Right cardiac atrium (tissue), 5 donors: ENCODE measurements at places on chromosomes 3 and 15. TPM values are rescaled to one million over a fixed set of nuclear protein-coding genes. Genes with fewer than 3 reads are reported as not detected.

- no peak for DNase-seq
These were observed 182.7 kb downstream of the MEIS2 start for GRCh38 chr15:36917411-36918267.

The CKMT1B gene
- 0.70 TPM for total RNA-seq

The FGF7 gene
- total RNA-seq, result 39.7 TPM

The SLC28A2 gene
- not detected for total RNA-seq

GRCh38 chr3:128167973-128168674 is 14.8 kb downstream of the EEFSEC start:
- no peak for DNase-seq

The LRRIQ4 gene
- total RNA-seq, result not detected

The TRH gene
- total RNA-seq, result not detected

- peak; percentile 73 for DNase-seq
These were observed 73.5 kb downstream of the EPHB3 start for GRCh38 chr3:184635126-184635525.

- no peak for DNase-seq
These were observed 48.3 kb downstream of the GABRB3 start for GRCh38 chr15:26724381-26725150.

GRCh38 chr15:89332446-89332845 is 2.2 kb downstream of the POLG start:
- no peak for DNase-seq

DNA sequence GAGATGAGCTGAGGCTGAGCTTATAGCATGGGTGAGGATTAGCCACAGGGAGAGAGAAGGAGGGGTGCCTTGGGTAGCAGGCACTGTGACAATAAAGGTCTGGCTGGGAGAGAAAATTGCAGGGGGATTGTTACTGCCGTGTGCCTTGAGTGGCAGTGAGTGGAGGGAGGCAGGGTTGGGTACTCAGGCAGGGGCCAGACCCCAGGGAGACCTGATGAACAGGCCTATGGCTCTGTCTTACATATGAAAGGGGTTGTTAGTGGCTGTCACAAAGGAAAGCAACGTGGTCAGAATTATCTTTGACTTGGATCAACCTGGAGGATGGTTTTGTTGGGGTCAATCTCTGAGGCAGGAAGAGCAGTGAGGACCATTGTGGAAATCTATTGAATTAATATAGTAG is 84.5 kb downstream of the LRTM1 start:
- DNase-seq, result no peak

DNA sequence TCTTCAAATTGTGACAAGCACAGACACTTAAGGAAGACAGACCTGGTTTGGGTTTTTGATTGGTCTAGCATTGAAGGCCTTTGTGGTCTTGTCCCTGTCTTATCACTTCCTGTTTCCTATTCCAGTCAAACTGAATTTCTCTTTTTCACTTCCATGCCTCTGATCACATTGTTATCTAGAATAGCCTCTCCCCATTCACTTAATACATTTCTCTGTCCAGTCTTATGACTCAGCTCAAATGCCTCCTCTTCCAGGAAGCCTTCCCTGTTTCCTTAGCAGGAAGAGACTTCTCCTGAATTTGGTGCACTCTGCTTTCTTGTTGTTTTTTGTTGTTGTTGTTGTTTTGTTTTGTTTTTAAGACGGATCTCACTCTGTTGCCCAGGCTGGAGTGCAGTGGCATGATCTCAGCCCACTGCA is 45.5 kb downstream of the LIMD1 start:
- DNase-seq, result no peak

DNA sequence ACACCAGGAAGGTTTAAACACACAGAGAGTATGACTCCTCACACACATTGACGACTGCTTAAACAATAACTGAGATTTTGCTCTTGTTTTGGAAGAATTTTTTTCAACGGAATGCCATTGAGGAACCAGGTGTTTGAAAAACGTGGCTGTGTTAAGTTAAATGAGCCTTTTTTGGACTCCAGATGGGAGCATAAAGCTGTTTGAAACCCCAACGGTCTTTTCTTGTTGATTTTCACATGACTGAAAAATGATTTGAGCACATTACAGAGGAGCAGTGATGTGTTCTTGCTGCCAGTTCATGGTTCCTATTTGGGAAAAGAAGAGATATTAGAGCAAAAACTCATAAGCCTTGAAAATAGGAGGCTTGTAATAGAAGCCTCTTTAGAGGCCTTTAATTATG is 97.8 kb upstream of the SELENOK start:
- DNase-seq, result no peak

- no peak for DNase-seq
These were observed 452.5 kb downstream of the RAP2B start for GRCh38 chr3:153614563-153614962.

- DNase-seq, result no peak
These were observed 1080.8 kb downstream of the TUSC7 start for GRCh38 chr3:117790235-117790987.

GRCh38 chr15:83115410-83115809 is 8.0 kb downstream of the TM6SF1 start:
- no peak for DNase-seq

- DNase-seq, result no peak
These were observed 775 bp upstream of the MAPK6 start for GRCh38 chr15:52018244-52018643.

The ISG20 gene
- 3.4 TPM for total RNA-seq

DNA sequence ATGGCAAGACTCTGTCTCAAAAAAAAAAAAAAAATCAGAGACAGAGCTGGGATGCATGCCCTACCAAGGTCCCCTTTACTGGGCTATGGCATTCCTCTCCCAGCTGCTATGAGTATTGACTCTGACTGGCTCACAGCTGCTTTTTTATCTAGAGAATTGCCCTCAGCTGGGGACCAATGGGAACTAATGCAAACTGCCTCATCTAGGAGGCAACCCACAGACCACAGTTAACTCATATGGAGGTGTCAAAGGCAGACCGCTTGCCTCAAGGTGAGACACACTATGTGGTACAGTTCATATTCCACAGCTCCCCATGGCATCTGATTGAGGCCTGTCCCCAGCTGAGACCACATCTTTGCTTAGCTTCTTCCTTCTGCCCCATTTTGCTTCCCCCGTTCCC is 183.5 kb upstream of the EOMES start:
- DNase-seq, result no peak

- DNase-seq, result peak; percentile 50
These were observed 21.4 kb downstream of the ZDHHC19 start for GRCh38 chr3:196189566-196190347.

GRCh38 chr3:184380627-184381260 is 890 bp downstream of the CHRD start:
- DNase-seq, result no peak

DNA sequence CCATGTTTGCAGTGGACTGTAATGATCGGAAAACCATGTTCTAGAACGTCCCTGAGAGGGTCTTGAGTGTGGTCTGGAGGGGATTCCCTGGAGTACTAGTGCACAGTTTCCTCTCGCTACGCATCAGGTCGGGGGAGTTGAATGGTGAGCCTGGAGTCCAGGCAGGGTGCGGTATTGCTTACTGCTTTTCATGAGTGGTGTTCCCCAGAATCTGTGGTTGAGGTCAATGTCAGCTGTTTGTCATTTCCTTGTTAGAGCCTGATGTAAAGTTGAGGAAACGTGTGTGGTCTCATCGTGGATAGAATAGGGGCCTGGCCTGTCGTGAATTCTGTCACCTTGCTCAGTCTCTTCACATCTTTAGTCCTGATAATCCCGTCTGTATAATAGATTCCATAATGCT is 328.2 kb upstream of the LRRFIP2 start:
- no peak for DNase-seq

DNA sequence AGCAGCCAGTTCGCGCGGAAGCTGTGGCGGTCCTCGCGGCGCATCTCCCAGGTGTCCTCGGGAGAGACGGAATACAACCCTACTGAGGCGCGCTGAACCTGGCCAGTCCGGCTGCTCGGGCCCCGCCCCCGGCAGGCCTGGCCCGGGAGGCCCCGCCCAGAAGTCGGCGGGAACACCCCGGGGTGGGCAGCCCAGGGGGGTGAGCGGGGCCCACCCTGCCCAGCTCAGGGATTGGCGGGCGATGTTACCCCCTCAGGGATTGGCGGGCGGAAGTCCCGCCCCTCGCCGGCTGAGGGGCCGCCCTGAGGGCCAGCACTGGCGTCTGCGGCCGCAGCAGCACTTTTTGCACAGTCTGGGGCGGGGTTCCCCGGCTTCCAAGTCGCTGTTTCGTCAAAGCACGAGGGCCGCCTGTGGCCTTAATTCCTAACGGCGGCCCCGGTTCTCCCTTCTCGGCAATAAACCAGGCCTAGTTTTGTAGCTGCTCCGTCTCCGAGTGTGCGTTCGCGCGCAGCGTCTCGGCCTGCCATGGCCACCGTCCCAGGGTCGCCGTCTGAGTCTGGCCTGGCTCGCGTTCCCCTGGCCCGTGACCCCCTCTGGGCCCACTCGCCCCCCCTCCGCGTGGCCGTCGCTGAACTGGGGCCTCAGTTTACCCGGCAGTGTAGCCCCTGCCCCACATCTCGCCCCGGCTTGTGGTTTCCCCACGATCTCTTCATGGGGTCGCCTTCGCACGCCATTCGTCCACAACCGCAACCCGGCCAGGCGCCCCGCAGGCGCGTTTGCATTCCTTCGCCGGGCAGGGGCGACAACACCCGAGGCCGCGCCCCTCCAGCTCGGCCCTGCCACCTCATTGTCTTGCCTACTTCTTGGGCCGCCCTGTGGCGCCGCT is 30.0 kb downstream of the NBEAL2 start:
- DNase-seq, result peak; percentile 96

The LINGO1 gene
- total RNA-seq, result 12.1 TPM

The FRG2C gene
- not detected for total RNA-seq

The MORC1 gene
- total RNA-seq, result not detected

- no peak for DNase-seq
These were observed 22.1 kb downstream of the PRICKLE2 start for GRCh38 chr3:64203216-64203615.

- no peak for DNase-seq
These were observed 200.7 kb downstream of the RPLP1 start for GRCh38 chr15:69653306-69653705.

The SCG5 gene
- 0.37 TPM for total RNA-seq

The DHX30 gene
- 46.3 TPM for total RNA-seq

The RETNLB gene
- total RNA-seq, result not detected

DNA sequence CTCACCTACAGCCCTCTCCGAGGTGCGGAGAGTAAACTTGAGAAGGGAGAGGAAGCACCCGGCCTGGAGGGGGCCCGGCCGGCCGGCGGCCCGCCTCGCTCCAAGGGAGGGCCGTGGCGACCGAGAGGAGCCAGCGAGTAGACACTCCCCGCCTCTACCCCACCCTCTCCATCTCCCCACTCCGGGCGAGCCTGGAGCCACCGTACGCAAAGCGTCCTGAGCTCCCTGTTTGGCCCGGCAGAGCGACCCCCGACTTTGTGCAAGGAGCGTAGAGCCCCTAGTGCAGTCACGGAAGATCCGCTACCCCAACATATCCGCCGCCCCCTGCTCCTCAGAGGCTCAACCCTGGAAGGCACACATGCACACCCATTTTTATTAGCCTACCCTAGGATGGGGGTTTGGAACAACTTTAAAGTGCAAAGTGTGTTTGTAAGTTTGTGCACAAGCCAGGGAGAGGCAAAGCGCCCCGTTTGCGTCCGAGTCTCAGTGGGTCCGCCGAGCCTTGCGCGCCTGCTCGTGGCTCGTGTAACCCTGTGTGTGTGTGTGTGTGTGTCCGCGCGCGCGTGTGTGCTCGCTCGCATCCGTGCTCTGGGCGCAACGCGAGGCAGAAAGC is 508 bp upstream of the SMAD6 start:
- peak; percentile 89 for DNase-seq

- DNase-seq, result no peak
These were observed 221.6 kb upstream of the NR2E3 start for GRCh38 chr15:71588746-71589145.

DNA sequence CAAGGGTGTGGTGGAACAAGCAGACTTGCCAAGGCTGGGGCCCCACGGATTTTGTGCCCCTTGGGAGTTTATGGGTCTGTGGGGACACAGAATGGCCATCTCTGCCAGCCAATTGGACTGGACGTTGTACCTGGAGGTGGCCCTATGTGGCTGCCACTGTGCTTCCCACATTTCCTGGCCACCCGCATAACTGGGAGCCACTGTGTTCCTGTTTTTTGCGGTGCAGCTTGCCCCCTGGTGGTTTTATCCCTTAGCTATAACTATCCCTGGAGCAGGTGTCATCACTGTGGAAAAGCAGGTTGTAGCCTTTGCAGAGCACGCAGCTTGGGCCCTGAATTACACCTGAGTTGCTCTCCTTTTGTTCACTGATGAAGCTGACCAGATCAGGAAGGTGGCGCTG is 306.3 kb downstream of the ZPLD1 start:
- peak; percentile 34 for DNase-seq

DNA sequence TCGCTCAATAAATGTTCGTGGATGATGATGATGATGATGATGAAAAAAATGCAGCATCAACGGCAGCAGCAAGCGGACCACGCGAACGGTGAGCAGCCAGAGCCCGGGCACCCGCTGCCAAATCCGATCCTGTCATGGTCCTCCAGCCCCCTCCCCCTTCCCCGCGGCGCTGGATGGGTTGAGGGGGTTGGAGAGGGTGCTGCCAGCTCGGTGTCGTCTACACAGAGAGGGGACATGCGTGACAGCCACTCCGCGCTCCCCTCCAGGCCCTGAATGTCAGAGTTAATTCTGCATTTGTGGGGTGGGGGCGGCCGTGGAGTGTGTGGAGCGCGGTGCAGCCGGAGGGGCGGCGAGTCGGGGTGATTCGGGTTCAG is 722 bp downstream of the CACNA1D start:
- no peak for DNase-seq

The CCR8 gene
- not detected for total RNA-seq
